ENCODE measurements at places on chromosomes 12 and 14.

DNA sequence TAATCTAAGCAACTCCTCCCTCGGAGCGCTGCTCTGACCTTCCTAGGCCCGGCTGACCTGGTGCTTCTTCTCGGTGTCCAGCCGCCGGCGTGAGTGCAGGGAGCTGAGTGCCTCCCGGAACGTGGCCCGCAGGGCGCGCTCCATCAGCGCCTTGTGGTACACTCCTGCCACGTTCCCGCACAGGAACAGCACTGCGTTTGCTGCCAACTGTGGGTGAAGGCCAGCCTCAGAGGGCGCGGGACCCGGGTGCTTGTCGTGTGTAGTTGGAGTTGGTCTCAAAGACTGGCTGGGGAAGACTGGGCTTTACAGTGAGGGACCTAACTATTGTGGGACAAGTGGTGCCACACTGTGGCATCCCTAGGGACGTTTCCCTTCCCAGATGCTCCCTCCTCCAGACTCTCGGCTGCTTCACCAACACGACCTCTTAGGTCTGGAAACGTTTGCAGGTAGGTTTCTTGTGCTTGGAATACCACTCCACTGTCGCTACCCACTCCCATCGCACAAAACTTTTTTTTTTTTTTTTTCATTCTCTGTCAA, 3.1 kb downstream of the ADCY4 start:
- DNase-seq = no peak

DNA sequence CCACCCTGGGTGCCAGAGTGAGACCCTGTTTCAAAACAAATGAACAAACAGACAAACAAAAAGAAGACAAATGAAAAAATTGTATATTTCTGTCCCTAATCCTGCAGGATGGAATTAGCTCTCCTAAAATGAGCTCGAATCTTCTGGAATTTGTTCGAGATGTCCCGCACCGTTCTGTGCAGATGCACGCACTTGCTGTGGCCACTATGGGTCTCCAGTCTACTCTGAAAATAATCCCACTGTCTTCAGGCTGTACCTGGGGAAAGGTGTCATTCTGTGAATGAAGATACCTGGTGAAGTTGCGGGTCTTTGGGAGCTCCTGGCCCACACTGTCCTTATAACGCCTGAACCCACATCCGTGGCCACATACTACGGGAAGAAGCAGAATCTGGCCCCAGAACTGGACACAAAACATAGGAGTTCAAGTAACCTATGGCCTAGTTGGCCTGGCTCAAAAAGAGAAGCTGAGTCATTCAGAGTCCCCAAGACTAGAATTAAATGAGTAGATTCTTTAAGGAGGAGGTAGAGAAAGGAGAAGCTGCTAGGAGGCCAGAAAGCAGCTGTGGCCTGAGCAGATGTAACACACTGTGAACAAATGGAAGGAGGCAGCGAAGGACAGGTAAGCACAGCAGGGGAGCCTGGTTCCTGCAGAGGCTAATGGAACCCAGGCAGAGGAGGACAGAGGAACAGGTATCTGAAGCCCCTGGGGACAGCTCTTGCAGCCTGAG, 108.6 kb downstream of the FOXN3 start:
- DNase-seq = peak; percentile 76

GRCh38 chr12:33438025-33438772, 1.4 kb downstream of the SYT10 start:
- DNase-seq = no peak

- peak; percentile 93 for DNase-seq
Observed at GRCh38 chr14:39368261-39368959, 63.8 kb downstream of the FBXO33 start.

- no peak for DNase-seq
Observed at GRCh38 chr12:112207397-112207924, 82.1 kb downstream of the TRAFD1 start.

DNA sequence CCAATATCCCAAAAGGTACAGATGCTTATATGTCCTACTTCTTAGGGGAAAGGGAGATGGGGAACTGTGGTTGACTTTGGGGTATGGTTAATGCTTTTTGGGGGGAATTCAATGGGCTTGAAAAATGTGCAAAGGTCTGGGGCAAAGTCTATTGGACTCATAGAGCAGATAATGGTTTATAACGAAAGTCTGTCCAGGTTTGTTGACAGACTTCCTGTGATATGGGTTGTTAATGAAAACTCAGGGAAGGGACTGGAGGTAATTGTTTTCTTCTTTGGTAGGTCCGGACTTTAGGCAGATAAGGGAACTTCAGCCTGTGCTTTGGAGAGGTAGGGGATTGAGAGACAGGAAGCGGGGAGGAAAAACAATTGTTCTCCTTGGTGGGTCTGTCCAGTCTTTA, 46.2 kb upstream of the LTA4H start:
- DNase-seq = no peak

- DNase-seq = no peak
Observed at GRCh38 chr12:128033473-128033872, 233.5 kb upstream of the TMEM132C start.

GRCh38 chr14:100783630-100784370, 42.1 kb upstream of the MEG3 start:
- DNase-seq = peak; percentile 98

GRCh38 chr12:108831309-108831991, 25.9 kb downstream of the SSH1 start:
- DNase-seq = no peak

GRCh38 chr14:31138301-31138700, 69.3 kb downstream of the HECTD1 start:
- DNase-seq = no peak

- no peak for DNase-seq
Observed at GRCh38 chr12:6034596-6034995, 89.5 kb upstream of the ANO2 start.

DNA sequence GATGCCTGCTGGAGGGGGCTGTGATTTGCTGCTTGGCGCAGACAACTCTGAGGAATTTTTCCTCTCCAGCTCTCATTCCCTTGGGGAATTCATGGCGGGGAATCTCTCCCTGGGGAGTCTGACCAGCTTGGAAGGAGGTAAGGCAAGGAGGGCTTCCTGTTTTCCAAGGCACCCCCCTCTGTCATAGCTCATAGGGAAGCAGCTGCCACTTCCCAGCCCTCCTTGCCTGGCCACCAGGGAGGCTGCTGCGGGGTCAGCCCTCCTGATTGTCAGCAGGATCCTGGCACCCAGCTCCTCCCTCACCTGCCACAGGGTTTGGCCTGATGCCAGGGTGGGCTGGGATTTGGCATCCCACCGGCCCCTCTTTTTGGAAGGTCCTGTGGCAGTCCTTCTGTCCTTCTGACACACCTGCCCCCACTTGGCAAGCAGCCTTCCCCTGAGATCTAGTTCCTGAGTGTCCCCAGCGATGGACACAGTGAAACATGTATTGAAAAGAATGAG, 74.9 kb downstream of the TSPAN9 start:
- DNase-seq = peak; percentile 77

GRCh38 chr12:14928931-14929330, 9.4 kb downstream of the ERP27 start:
- DNase-seq = no peak

DNA sequence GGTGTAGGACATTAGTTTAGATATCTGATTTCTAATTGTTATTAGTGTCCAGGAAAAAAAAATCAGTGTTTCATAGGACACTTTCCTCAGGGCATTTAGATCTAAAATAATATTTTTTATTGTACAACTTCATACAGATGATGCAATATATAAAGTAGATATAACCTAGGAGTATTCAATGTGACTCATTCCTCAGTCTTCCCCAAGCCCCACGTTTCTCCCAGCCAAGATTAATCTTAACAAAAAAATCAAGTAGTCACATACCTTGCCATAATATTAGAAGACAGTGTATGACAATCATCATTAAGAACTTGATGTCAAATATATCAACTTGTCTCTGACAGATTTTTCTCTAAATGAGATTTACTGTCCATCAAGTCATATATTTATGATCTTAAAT, 37.1 kb downstream of the PPFIA2 start:
- DNase-seq = peak; percentile 17

DNA sequence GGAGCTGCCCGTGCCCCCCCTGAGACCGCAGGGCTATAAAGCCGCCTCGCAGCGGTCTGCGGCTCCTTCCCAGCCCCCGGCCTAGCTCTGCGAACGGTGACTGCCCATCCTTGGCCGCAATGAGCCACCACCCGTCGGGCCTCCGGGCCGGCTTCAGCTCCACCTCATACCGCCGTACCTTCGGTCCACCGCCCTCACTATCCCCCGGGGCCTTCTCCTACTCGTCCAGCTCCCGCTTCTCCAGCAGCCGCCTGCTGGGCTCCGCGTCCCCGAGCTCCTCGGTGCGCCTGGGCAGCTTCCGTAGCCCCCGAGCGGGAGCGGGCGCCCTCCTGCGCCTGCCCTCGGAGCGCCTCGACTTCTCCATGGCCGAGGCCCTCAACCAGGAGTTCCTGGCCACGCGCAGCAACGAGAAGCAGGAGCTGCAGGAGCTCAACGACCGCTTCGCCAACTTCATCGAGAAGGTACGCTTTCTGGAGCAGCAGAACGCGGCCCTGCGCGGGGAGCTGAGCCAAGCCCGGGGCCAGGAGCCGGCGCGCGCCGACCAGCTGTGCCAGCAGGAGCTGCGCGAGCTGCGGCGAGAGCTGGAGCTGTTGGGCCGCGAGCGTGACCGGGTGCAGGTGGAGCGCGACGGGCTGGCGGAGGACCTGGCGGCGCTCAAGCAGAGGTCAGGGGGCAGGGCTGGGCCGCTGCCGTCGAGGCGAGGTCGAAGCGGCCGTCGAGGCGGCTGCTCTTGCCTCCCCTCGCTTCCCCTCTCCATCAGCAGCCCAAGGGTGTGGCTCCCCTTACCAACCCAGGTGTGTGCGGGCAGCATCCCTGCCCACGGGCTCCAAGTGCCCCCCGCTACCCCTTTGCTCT, at the start of gene PRPH:
Gene PRPH (plus strand): TSS at position 66 of the 855 bp plus-strand sequence. CDS start 54 bp downstream, at position 120.
- no peak for DNase-seq

GRCh38 chr14:61565181-61565580, 130.1 kb upstream of the HIF1A start:
- DNase-seq = no peak

GRCh38 chr12:19183121-19183838, 53.7 kb downstream of the PLEKHA5 start:
- DNase-seq = peak; percentile 6
